ENCODE measurements at places on chromosomes 13 and 19. TPM values are rescaled to one million over a fixed set of nuclear protein-coding genes. Genes with fewer than 3 reads are reported as not detected.

The PSG6 gene
- total RNA-seq = not detected

GRCh38 chr13:98879127-98879520, 98.7 kb downstream of the DOCK9 start:
- no peaks in the 10 kb centered on the region for H3K27me3 ChIP-seq
- DNase-seq = no peak
- no peak overlapping the region for H3K27ac ChIP-seq
- no peaks in the 10 kb centered on the region for H3K4me1 ChIP-seq

- H3K27ac ChIP-seq = no peak overlapping the region
- no peak overlapping the region for H3K4me3 ChIP-seq
- H3K36me3 ChIP-seq = no peaks in the 10 kb centered on the region
- peaks cover under 1% of the 10 kb centered on the region for H3K27me3 ChIP-seq
Measured at GRCh38 chr13:38755793-38756192, 68.9 kb downstream of the FREM2 start.

- H3K27ac ChIP-seq = no peak overlapping the region
- H3K27me3 ChIP-seq = no peaks in the 10 kb centered on the region
- no peaks in the 10 kb centered on the region for H3K4me1 ChIP-seq
- no peak for DNase-seq
- H3K4me3 ChIP-seq = no peak overlapping the region
- H3K36me3 ChIP-seq = no peaks in the 10 kb centered on the region
Measured at GRCh38 chr13:47258384-47258783, 361.5 kb upstream of the HTR2A start.

GRCh38 chr13:111854403-111854802, 212.5 kb upstream of the SOX1 start:
- no peak overlapping the region for H3K4me3 ChIP-seq
- H3K36me3 ChIP-seq = no peaks in the 10 kb centered on the region
- no peak for DNase-seq
- no peaks in the 10 kb centered on the region for H3K27me3 ChIP-seq

- no peak overlapping the region for H3K4me3 ChIP-seq
- H3K4me1 ChIP-seq = no peaks in the 10 kb centered on the region
- no peak for DNase-seq
Measured at GRCh38 chr13:87107651-87108050, 563.5 kb upstream of the SLITRK5 start.

GRCh38 chr13:37716420-37717195, 118.0 kb upstream of the POSTN start:
- DNase-seq = no peak
- peak overlapping the region; percentile 57 for H3K27ac ChIP-seq
- no peaks in the 10 kb centered on the region for H3K36me3 ChIP-seq

DNA sequence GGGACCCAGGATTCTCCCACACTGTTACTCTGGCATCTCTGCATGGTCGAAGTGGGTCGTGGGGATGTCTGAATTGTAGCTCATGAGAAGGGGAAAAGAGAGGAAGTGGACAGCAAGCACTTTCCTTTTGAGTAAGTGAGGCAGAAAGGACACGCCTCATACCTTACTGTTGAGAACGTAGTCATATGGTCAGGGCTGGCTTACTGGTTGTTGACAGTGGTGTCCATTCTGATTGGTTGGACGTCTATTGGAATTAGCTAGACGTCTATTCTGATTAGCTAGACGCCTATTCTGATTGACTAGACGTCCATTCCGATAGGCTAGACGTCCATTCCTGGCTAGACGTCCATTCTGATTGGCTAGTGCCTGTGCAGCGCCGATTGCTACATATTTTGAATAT, 12.4 kb downstream of the GRIN2D start:
- DNase-seq = no peak
- H3K36me3 ChIP-seq = no peaks in the 10 kb centered on the region
- H3K27me3 ChIP-seq = no peaks in the 10 kb centered on the region
- no peak overlapping the region for H3K4me3 ChIP-seq
- H3K27ac ChIP-seq = no peak overlapping the region

The ZC3H13 gene
- 57.0 TPM for total RNA-seq

The ZNRF4 gene
- not detected for total RNA-seq

DNA sequence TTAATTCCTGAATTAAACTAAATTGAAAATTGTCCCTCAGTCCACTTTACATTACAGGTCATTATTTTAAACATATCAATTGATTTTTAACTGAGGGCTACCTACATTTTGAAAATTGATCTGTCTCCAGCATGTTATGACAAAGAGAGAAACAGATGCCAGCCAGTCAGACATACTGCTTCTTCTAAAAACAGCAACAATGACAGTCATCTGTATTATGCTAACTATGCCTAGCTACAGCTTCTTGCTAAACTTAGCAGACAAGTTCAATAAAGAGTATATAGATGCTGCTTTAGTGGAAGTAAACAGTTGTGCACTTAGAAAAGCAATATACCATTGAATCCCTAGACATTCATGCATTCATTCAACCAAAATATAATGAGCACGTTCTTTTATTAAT, 48.6 kb upstream of the EEF1AKMT1 start:
- no peak for DNase-seq
- no peak overlapping the region for H3K27ac ChIP-seq
- H3K4me3 ChIP-seq = no peak overlapping the region
- H3K36me3 ChIP-seq = no peaks in the 10 kb centered on the region

DNA sequence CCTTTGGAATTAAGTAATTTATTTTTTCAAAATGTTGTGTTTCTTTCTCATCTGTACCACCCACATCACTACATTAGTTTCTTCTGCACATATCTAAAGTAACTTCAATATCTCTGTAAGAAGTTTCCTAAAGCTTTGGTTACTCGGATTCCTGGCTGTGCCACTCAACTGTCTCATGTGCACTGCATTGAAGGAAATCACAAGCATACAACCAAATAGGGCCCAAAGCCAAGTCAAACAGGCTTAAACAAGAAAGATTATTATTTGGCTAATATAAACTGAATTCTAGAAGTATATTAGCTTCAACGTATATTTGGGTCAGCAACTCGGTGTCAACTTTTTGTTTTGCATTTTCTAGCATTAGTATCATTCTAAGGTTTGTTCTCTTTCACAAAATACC, 1647.6 kb upstream of the SPRY2 start:
- no peaks in the 10 kb centered on the region for H3K36me3 ChIP-seq
- no peak overlapping the region for H3K27ac ChIP-seq
- no peak overlapping the region for H3K4me3 ChIP-seq
- H3K27me3 ChIP-seq = no peaks in the 10 kb centered on the region
- no peaks in the 10 kb centered on the region for H3K4me1 ChIP-seq
- no peak for DNase-seq

The NOVA2 gene
- total RNA-seq = 8.1 TPM

- H3K4me1 ChIP-seq = no peaks in the 10 kb centered on the region
- no peaks in the 10 kb centered on the region for H3K27me3 ChIP-seq
- H3K4me3 ChIP-seq = no peak overlapping the region
- H3K36me3 ChIP-seq = peaks cover 7% of the 10 kb centered on the region
- H3K27ac ChIP-seq = no peak overlapping the region
Measured at GRCh38 chr19:11496391-11497163, 9.1 kb downstream of the ZNF653 start.

The HS6ST3 gene
- total RNA-seq = 4.9 TPM

DNA sequence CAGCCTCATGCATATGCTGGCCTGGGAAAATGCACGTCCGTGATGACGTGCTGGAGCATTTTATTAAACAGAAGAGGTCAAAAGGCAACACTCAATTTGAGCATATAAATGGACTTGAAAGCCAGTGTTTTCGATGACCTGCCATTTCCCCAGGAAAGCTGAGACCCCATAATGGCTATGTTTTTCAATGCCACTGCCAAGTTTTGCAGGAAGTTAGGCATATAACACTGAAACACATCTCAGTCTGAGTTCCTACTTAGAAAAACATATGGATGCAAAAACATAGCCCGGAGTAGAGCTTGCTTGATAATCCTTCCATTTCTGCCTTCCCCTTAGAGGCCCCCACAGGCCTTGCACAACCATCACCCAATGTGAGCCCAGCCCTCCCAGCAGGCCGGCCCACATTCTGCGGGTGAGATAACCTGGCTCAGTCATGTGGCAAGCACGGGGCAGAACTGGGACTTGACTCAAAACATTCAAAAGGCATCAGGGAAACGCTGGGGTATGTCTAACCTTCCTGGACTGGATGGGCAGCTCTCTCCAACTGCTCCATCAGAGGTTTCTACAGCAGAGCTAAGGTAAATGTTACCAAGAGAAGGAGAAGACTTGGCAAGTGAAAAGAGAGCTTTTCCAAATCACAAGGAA, 24.9 kb downstream of the EPS15L1 start:
- H3K36me3 ChIP-seq = no peaks in the 10 kb centered on the region
- H3K4me1 ChIP-seq = no peaks in the 10 kb centered on the region
- H3K27me3 ChIP-seq = no peaks in the 10 kb centered on the region
- no peak overlapping the region for H3K27ac ChIP-seq
- peak; percentile 86 for DNase-seq
